ENCODE measurements at places on chromosomes 2 and 18.

- peak; percentile 79 for DNase-seq
Measured at GRCh38 chr18:72460210-72460680, 83.9 kb downstream of the CBLN2 start.

- DNase-seq: no peak
Measured at GRCh38 chr2:160479269-160479668, 14.3 kb downstream of the RBMS1 start.

DNA sequence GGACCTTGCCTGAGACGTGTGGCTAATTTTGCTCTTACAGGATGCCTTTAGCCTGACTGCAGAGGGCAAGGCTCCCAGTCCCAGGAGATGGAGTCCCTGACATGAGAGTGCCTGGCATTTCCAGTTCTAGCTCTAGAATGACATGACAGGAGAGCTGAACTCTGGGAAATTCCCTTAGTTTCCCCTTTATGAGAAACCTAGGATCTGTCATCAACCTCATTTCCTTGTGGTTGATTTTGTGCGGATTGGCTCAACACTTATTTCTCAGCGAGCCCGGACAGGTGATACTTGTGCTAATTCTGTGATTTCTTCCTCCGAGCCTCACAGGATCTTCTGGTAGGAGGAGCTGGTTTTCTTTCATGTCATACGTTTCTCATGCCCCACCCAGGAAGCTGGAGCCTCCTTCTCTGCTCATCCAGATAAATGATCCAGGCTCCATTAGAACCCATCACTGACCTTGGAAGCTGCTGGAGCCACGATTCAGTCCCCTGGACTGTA is at the start of gene IL36G:
Gene IL36G (plus strand): TSS at position 448 of the 498 bp plus-strand sequence. CDS start 633 bp downstream, outside the sequence.
- DNase-seq: no peak

- DNase-seq: peak; percentile 42
Measured at GRCh38 chr2:222613715-222614331, 42.1 kb downstream of the FARSB start.
